ENCODE measurements at places on chromosomes 2 and 18. TPM values are rescaled to one million over a fixed set of nuclear protein-coding genes. Genes with fewer than 3 reads are reported as not detected.

The FAM110C gene
- total RNA-seq: 0.78 TPM

The APCDD1 gene
- total RNA-seq: not detected

The NAT8 gene
- not detected for total RNA-seq

The SLC5A7 gene
- total RNA-seq: not detected

The UGT1A4 gene
- total RNA-seq: not detected

The GRP gene
- not detected for total RNA-seq

The MOGAT1 gene
- total RNA-seq: not detected

The SPP2 gene
- not detected for total RNA-seq

The SPC25 gene
- 17.9 TPM for total RNA-seq

- H3K27me3 ChIP-seq: peaks cover 13% of the 10 kb centered on the region
- H3K27ac ChIP-seq: no peak overlapping the region
- H3K4me3 ChIP-seq: no peak overlapping the region
- no peak for DNase-seq
- H3K36me3 ChIP-seq: no peaks in the 10 kb centered on the region
Observed at GRCh38 chr2:205914213-205915129, 171.5 kb downstream of the INO80D start.

DNA sequence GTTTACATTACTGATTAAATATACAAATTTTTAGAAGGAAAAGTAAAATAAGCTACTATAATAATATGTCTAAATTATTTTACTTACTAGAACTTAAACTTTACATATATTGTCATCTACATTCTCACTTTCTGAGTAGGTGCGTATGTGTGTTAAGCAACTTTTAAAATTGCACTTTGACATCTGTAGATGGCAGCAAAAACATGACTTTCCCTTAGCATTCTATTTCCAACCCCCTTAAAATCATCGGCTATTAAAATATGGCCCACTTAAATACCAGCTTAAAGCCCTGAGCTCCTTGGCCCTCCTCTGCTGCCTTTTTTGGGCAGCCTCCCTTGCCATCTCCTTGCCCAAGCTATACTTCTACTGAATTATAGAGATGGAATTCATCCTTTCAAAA is 78.0 kb downstream of the UPP2 start:
- H3K4me3 ChIP-seq: no peak overlapping the region
- H3K27ac ChIP-seq: no peak overlapping the region
- no peaks in the 10 kb centered on the region for H3K36me3 ChIP-seq
- DNase-seq: no peak
- H3K4me1 ChIP-seq: no peaks in the 10 kb centered on the region
- peaks cover 38% of the 10 kb centered on the region for H3K27me3 ChIP-seq

DNA sequence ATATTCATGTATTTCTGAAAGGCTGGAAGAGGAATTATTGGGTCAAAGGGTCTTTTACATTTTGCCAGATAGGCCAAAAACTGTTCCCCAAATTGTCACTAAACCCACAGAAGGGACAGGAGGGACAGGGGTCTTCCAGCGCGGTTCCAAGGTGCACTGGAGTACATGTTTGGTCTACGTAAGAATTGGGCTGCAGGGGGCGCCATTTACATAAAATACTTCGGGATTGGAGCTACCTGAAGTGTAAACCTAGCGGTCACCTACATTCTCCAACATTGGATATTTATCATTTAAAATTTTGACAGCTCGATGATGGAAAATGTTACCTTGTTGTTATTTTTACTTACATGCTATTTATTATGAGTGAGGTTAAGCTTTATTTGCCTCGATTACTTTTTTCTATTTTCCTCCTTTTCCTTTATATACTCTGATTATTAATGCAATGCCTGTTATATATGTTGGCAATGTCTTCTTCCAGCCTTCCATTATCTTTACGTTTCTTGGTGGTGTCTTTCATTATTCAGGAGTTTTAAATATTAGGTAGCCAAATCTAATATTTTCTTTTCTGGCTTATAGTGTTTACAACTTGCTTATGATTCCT is 43.0 kb upstream of the RAB6C start:
- peaks cover 26% of the 10 kb centered on the region for H3K27me3 ChIP-seq
- no peaks in the 10 kb centered on the region for H3K36me3 ChIP-seq
- peak; percentile 50 for DNase-seq
- H3K4me3 ChIP-seq: no peak overlapping the region
- H3K4me1 ChIP-seq: no peaks in the 10 kb centered on the region

- H3K27me3 ChIP-seq: no peaks in the 10 kb centered on the region
- H3K36me3 ChIP-seq: no peaks in the 10 kb centered on the region
- H3K27ac ChIP-seq: no peak overlapping the region
- DNase-seq: no peak
- H3K4me3 ChIP-seq: no peak overlapping the region
- no peaks in the 10 kb centered on the region for H3K4me1 ChIP-seq
Observed at GRCh38 chr18:36899289-36899688, 70.4 kb downstream of the KIAA1328 start.

GRCh38 chr2:149715005-149715592 is 127.5 kb upstream of the MMADHC start:
- H3K36me3 ChIP-seq: no peaks in the 10 kb centered on the region
- DNase-seq: no peak
- peaks cover 1% of the 10 kb centered on the region for H3K27me3 ChIP-seq
- no peak overlapping the region for H3K4me3 ChIP-seq
- H3K4me1 ChIP-seq: no peaks in the 10 kb centered on the region

GRCh38 chr2:238518172-238518820 is 91.6 kb downstream of the ASB1 start:
- DNase-seq: no peak
- no peak overlapping the region for H3K4me3 ChIP-seq
- H3K27me3 ChIP-seq: peaks cover 3% of the 10 kb centered on the region
- no peak overlapping the region for H3K27ac ChIP-seq
- no peaks in the 10 kb centered on the region for H3K4me1 ChIP-seq

- H3K4me3 ChIP-seq: no peak overlapping the region
- no peak for DNase-seq
- H3K36me3 ChIP-seq: no peaks in the 10 kb centered on the region
- H3K27me3 ChIP-seq: no peaks in the 10 kb centered on the region
- H3K4me1 ChIP-seq: no peaks in the 10 kb centered on the region
- H3K27ac ChIP-seq: no peak overlapping the region
Observed at GRCh38 chr18:10247742-10248082, 206.7 kb upstream of the APCDD1 start.

DNA sequence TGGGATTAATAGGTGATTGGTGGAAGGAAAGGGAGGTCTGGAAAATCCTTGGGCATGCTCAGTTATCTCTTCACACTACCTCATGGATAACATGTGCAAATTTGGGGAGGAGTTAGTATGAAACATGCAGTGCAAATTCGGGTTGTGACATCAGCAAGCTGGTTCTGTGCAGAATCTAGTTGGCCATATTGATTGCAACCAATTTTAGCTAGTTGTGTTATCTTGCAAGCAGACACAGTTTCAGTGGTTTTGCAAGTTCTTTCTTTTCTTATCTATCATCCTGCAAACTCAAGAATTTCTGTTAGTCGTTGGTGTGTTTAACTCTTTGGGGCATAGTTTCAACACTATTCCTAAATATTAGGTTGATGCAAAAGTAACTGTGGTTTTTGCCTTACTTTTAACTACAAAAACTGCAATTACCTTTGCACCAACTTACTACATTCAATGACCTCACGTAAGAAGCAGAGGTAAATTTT is 135.4 kb downstream of the PTH2R start:
- no peak for DNase-seq
- peaks cover 2% of the 10 kb centered on the region for H3K27me3 ChIP-seq
- no peak overlapping the region for H3K27ac ChIP-seq
- no peaks in the 10 kb centered on the region for H3K36me3 ChIP-seq

- peaks cover 3% of the 10 kb centered on the region for H3K36me3 ChIP-seq
- H3K4me1 ChIP-seq: peaks cover 19% of the 10 kb centered on the region
- no peak for DNase-seq
- H3K27me3 ChIP-seq: peaks cover 65% of the 10 kb centered on the region
- H3K4me3 ChIP-seq: peak overlapping the region; percentile 84
Observed at GRCh38 chr2:54457323-54458023, 1.3 kb downstream of the SPTBN1 start.

- no peak overlapping the region for H3K27ac ChIP-seq
- H3K4me1 ChIP-seq: peaks cover 13% of the 10 kb centered on the region
- no peak for DNase-seq
- no peaks in the 10 kb centered on the region for H3K27me3 ChIP-seq
Observed at GRCh38 chr2:69375494-69376353, 11.3 kb downstream of the GFPT1 start.

GRCh38 chr2:96575785-96576456 is 39.4 kb downstream of the ARID5A start:
- no peaks in the 10 kb centered on the region for H3K4me1 ChIP-seq
- DNase-seq: no peak
- peaks cover 3% of the 10 kb centered on the region for H3K36me3 ChIP-seq

GRCh38 chr2:61520261-61520660 is 17.9 kb downstream of the XPO1 start:
- H3K4me3 ChIP-seq: no peak overlapping the region
- H3K27me3 ChIP-seq: no peaks in the 10 kb centered on the region

DNA sequence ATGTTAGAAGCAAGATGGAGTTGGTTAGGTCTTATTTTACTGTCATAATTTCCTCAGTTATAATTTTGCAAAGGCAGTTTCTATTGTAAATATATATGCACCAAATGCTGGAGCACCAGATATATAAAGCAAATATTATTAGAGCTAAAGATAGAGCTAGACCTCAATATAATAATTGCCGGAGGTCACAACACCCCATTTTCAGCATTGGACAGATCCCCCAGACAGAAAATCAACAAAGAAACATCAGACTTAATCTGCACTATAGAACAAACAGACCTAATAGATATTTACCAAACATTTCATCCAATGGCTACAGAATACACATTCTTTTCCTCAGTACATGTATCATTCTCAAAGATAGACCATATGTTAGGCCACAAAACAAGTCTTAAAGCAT is 115.2 kb downstream of the CABYR start:
- no peak overlapping the region for H3K27ac ChIP-seq
- H3K36me3 ChIP-seq: no peaks in the 10 kb centered on the region
- peaks cover 25% of the 10 kb centered on the region for H3K27me3 ChIP-seq
- DNase-seq: no peak

- no peak overlapping the region for H3K4me3 ChIP-seq
- H3K27ac ChIP-seq: no peak overlapping the region
- H3K4me1 ChIP-seq: no peaks in the 10 kb centered on the region
- H3K27me3 ChIP-seq: no peaks in the 10 kb centered on the region
- no peaks in the 10 kb centered on the region for H3K36me3 ChIP-seq
- DNase-seq: no peak
Observed at GRCh38 chr2:62054916-62055450, 140.9 kb upstream of the B3GNT2 start.

DNA sequence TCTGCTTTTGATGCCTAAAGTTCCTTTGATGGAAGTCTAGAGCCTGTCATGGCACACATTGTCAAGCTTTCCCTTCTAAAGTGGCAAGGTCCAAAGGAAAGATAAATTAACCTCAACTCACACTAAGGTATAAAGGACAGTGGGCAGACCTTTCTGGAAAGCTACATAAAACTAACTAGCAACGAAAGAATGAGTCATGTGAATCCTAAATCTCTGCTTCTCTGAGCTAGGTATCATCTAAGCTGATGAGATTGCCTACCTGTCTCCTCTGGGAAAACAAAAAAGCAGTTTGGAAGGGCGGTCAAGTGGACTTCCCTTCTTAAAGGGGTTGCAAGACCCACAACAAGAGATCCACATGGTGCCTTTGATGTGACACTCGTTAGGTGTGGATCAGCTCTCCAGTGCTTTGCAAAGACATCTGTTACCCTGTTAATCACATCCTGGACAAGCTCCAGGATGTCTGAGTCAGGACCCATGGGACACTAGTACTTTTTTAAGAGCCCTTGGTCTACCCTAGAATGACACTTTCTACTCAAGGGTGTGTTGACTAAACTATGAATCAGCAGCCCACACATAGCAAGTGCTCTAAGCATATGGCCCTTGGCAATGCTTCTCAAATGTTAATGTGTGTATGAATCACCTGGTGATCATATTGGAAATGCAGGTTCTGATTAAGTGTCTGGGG is 173.5 kb downstream of the ALK start:
- no peaks in the 10 kb centered on the region for H3K4me1 ChIP-seq
- no peaks in the 10 kb centered on the region for H3K36me3 ChIP-seq
- H3K27me3 ChIP-seq: peaks cover 3% of the 10 kb centered on the region
- no peak overlapping the region for H3K4me3 ChIP-seq

DNA sequence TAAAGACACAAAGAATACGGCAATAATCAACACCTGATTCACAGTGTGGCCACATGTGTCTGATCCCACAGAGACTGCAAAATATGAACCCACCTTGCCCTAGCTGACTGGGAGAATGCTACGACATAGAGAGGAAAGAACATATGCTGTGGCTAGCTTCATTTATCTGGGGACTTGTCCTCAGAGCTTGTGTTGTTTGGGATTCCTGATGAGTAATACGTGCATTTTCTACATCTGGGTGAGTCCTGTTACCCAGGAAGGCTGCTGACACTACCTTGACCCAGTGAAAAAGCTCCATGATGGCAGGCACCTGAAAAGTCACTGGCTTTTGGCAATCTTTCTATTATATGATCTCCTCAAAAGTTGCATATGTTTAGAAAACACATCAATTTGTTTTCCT is 427.7 kb upstream of the LYPD1 start:
- H3K4me3 ChIP-seq: no peak overlapping the region
- H3K27me3 ChIP-seq: no peaks in the 10 kb centered on the region

DNA sequence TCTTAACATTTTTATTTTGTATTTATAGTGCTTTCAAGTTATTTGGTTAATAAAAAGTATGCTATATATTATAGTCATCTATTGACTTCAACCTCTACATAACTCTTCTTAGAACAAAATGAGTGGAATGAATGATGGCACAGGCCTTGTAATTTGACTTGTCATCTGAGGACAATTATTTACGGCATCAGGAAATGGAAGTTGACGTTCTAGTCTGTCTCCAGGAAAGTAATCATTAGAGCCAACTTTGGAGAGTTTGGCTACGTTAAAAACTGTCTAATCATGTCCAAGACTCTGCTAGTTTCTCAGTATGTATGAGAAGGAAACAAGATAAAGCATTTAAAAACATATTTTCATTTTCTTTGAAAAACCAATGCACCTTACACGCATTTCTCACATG is 353.6 kb downstream of the ARHGAP15 start:
- no peak for DNase-seq
- no peak overlapping the region for H3K4me3 ChIP-seq
- no peak overlapping the region for H3K27ac ChIP-seq

GRCh38 chr2:28583899-28584553 is 88.2 kb downstream of the PLB1 start:
- H3K4me3 ChIP-seq: peak overlapping the region; percentile 29
- H3K27ac ChIP-seq: peak overlapping the region; percentile 74
- no peaks in the 10 kb centered on the region for H3K27me3 ChIP-seq
- peaks cover 2% of the 10 kb centered on the region for H3K36me3 ChIP-seq
- peak; percentile 44 for DNase-seq

Data from activated T-helper 1 cell treated with anti-CD3 and anti-CD28 coated beads, Interleukin-12 subunit alpha, Interleukin-12 subunit beta, Interleukin-2, Interleukin-4 antibody, amounts not matched to agents 30 ng/mL and 10 ng/mL and 1 ng/mL, durations not matched to agents 14 hours and 24 hours and 36 hours (primary cell).